ENCODE measurements at places on chromosomes 4 and X.

GRCh38 chr4:47933840-47934239 is 19.5 kb upstream of the NFXL1 start:
- H3K4me3 ChIP-seq, result no peak overlapping the region
- H3K27ac ChIP-seq, result no peak overlapping the region
- H3K27me3 ChIP-seq, result no peaks in the 10 kb centered on the region
- DNase-seq, result no peak
- no peaks in the 10 kb centered on the region for H3K36me3 ChIP-seq

- no peak overlapping the region for H3K27ac ChIP-seq
- no peak for DNase-seq
- H3K27me3 ChIP-seq, result no peaks in the 10 kb centered on the region
- H3K36me3 ChIP-seq, result no peaks in the 10 kb centered on the region
Measured at GRCh38 chr4:166980419-166980818, 253.9 kb downstream of the SPOCK3 start.

- no peak overlapping the region for H3K4me3 ChIP-seq
- H3K27ac ChIP-seq, result no peak overlapping the region
- H3K27me3 ChIP-seq, result no peaks in the 10 kb centered on the region
- H3K36me3 ChIP-seq, result no peaks in the 10 kb centered on the region
- no peak for DNase-seq
- H3K4me1 ChIP-seq, result peaks cover 7% of the 10 kb centered on the region
Measured at GRCh38 chr4:123479944-123480343, 83.3 kb downstream of the SPRY1 start.

DNA sequence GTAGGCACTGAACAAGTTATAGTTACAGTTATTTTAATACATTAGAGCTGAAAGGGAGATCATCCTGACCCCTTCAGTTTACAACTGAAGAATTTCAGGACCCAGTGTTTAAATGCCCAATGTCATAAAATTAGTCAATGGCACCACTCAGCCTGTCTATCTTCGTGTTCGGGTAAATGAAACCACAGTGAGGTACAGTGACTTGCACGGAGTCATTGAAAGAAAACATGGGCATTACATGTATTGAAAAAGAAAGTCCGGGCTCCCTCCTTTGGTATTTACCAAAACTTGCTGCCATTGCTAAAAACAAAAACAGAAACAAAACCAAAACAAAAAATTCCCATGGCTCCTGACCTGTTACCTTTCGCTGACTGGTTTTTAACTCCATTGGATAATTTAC is 131.7 kb downstream of the SH2D1A start:
- H3K4me3 ChIP-seq, result no peak overlapping the region
- H3K36me3 ChIP-seq, result no peaks in the 10 kb centered on the region
- DNase-seq, result no peak
- H3K4me1 ChIP-seq, result no peaks in the 10 kb centered on the region
- no peak overlapping the region for H3K27ac ChIP-seq

DNA sequence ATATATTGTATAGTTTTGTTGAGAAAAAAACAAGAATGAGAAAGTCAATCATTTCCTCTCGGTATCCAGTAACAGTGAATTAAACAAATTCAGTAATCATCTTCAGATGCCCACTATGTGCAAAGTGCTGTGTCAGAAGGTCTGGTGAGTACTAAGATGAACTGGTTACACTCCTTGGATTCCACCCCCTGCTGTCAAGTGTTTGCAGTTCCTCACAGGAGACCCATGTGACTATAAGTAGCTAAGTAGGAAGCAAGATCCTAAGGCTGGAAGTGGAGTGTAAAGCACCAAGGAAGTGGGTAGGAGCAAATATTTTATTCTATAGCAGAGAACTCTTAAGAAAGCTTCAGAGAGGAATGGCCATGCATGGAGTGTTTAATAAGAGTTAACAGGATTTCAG is 73.6 kb downstream of the SNX25 start:
- H3K4me1 ChIP-seq, result no peaks in the 10 kb centered on the region
- H3K4me3 ChIP-seq, result no peak overlapping the region
- H3K27ac ChIP-seq, result no peak overlapping the region
- H3K36me3 ChIP-seq, result no peaks in the 10 kb centered on the region

- H3K27me3 ChIP-seq, result no peaks in the 10 kb centered on the region
- no peaks in the 10 kb centered on the region for H3K4me1 ChIP-seq
- H3K27ac ChIP-seq, result peak overlapping the region; percentile 78
Measured at GRCh38 chrX:20267931-20268701, 1.4 kb upstream of the RPS6KA3 start.

DNA sequence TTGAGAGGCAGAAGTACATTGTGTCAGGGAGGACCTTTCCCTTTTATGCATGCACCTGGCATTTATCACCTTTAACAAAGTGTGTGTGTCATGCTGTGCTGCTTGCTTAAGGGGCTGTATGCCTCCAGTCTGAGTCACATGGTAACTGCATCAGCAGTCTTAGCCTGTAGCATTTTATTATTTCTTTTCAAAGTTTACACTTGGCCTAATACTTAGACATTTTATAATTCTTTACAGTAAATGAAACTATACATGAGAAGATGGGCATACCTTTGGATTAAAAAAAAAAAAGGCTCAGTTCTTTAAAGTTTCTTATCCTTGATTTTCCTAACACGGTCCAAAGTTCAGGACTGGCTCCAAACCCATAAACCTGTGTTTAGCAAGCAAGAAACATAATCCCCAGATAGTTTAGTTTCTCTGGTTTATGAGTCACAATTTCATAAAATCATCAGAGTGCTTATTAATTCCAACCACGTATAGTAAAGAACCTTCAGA is 14.6 kb downstream of the NPNT start:
- H3K4me3 ChIP-seq, result no peak overlapping the region
- H3K27ac ChIP-seq, result no peak overlapping the region
- peaks cover 7% of the 10 kb centered on the region for H3K4me1 ChIP-seq
- no peaks in the 10 kb centered on the region for H3K36me3 ChIP-seq
- H3K27me3 ChIP-seq, result no peaks in the 10 kb centered on the region

DNA sequence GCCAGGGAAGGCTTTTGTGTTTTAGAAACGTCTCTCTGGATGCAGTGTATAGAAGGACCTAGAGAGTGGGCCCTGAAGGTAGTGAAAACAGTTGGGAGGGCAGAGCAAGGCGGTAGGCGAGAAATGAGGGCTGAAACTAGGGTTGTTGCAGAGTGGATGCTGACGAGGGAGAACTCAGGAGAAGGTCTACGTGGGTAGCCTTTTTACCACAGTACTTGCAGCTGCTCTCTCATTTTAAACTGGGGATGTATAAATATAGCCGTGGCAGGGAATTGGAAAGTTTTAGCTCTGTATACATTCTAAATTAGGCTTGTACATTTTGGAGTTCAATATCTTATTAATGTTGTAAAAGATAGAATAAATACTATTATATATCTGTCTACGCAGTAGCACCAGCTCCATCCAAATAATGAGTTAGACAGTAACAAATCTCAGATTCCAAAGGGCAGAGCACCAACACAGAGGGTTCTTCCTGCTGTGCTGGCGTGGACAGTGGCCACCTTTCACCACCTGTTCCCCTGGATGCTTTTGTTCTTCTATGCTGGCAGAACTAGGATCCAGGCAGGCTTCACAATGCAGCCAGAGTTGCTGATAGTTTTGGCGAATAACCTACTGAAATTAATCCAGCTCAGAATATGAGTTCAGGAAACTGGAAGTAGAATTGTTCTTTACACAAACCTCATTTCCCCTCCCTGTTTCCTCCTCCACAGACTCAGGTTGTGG is 31.7 kb downstream of the CCNG2 start:
- H3K27ac ChIP-seq, result no peak overlapping the region
- H3K4me3 ChIP-seq, result no peak overlapping the region
- no peaks in the 10 kb centered on the region for H3K4me1 ChIP-seq
- no peak for DNase-seq
- no peaks in the 10 kb centered on the region for H3K27me3 ChIP-seq

GRCh38 chr4:171646984-171647383 is 166.2 kb upstream of the GALNTL6 start:
- no peaks in the 10 kb centered on the region for H3K4me1 ChIP-seq
- no peak overlapping the region for H3K4me3 ChIP-seq
- no peak overlapping the region for H3K27ac ChIP-seq
- no peaks in the 10 kb centered on the region for H3K27me3 ChIP-seq
- DNase-seq, result no peak
- H3K36me3 ChIP-seq, result no peaks in the 10 kb centered on the region

DNA sequence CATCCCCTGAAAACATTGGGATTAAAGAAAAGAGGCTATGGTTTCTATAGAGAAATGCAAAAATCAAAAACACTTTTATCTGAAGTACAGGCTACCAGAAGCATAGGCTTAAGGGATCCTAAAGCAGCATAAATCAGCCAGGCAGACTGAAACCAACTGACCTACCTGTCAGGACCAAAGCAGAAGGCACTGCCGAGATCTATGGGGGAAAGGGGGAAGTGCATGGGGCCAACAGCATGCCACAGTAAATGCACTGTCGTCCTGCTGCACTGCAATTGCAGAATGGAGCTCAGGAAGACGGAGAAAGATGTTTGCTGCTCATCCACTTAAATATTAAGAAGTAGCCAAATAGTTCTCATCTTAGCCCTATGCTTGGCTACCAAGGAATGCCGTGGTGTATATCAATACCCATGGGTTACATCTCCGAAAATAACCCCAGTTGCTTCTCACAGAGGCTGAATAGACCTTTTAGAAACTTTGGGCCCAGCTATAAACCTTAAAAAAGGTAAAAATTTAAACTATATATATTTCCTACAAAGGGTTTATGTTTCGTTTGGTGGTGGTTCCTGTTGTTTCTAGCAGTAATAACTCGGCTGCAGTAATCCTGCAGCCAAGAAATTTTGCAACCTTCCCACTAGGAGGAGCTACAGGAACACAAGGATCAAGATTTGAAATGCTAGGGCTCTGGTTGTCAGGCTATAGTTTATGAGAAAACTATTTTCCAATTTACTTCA is 312.2 kb upstream of the DIAPH2 start:
- H3K4me1 ChIP-seq, result no peaks in the 10 kb centered on the region
- no peak overlapping the region for H3K27ac ChIP-seq
- no peaks in the 10 kb centered on the region for H3K27me3 ChIP-seq
- no peak for DNase-seq
- no peaks in the 10 kb centered on the region for H3K36me3 ChIP-seq

DNA sequence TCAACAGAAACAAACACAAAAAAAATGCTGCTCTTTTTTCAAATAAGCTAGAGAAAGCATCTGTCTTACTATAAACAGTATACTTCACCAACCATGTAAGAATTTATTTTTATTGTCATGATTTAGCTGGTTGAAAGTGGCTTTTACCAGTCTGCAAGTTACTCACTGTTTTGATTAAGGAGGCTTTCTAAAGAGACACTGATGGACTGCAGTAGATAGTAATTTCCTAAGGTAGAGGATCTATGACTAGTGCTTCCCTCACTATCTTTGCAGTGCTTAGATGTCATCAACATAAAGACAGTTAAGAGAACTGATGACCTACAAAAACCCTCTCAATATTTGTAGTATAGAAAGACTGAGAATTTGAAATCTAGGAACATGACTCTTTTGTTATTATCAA is 846.2 kb upstream of the AGA start:
- H3K36me3 ChIP-seq, result no peaks in the 10 kb centered on the region
- no peak overlapping the region for H3K27ac ChIP-seq
- H3K4me1 ChIP-seq, result no peaks in the 10 kb centered on the region
- no peaks in the 10 kb centered on the region for H3K27me3 ChIP-seq

DNA sequence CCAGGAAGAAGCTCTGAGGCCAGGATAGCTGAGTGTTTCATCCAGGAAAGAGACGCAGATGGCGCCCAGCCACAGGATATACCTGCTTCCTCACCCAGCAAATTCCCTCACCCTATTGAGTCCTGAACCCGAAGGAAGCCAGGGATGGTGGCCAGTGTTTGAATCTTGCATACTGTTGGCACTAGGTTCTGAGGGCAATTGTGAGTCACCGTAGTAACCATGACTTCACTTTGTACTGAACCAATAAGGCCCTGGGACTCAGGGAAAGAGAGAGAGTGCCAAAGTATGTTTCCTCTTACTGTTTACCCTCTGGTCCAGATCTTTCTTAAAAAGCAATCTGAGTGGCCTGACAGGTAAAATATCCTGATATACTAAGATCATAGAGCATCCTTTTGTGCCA is 25.6 kb upstream of the SMIM10L2A start:
- H3K27me3 ChIP-seq, result no peaks in the 10 kb centered on the region
- H3K27ac ChIP-seq, result no peak overlapping the region
- H3K4me1 ChIP-seq, result no peaks in the 10 kb centered on the region
- no peak for DNase-seq
- no peak overlapping the region for H3K4me3 ChIP-seq
- no peaks in the 10 kb centered on the region for H3K36me3 ChIP-seq

DNA sequence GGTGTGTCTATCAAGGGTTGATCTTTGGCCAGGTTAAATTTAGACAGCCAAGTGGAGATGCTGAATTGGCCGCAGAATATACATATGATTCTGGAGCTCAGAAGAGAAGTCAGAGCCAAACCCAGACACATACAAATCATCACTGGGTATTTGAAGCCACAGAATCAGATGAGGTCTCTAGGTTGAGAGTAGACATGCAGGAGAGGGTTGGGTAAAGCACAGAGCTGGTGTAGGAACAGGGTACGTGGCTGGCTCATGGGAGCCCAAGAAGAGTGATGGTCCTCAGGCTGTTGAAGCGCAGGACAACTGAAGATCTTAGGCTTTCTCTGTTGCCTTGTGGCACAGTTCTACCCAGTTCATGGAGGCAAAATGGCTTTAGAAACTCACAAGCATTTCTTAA is 37.7 kb downstream of the ADAMTS3 start:
- H3K36me3 ChIP-seq, result no peaks in the 10 kb centered on the region
- no peak overlapping the region for H3K27ac ChIP-seq
- no peak for DNase-seq
- H3K4me3 ChIP-seq, result no peak overlapping the region
- H3K4me1 ChIP-seq, result no peaks in the 10 kb centered on the region

- no peak for DNase-seq
- no peak overlapping the region for H3K4me3 ChIP-seq
- H3K27me3 ChIP-seq, result no peaks in the 10 kb centered on the region
- no peaks in the 10 kb centered on the region for H3K36me3 ChIP-seq
- H3K27ac ChIP-seq, result no peak overlapping the region
Measured at GRCh38 chr4:127634181-127634580, 1.4 kb downstream of the INTU start.

GRCh38 chr4:82988323-82988832 is 22.2 kb downstream of the LIN54 start:
- DNase-seq, result no peak
- no peaks in the 10 kb centered on the region for H3K36me3 ChIP-seq
- no peak overlapping the region for H3K27ac ChIP-seq

GRCh38 chrX:85903692-85904471 is 143.5 kb downstream of the CHM start:
- H3K36me3 ChIP-seq, result no peaks in the 10 kb centered on the region
- H3K27me3 ChIP-seq, result no peaks in the 10 kb centered on the region
- H3K4me1 ChIP-seq, result no peaks in the 10 kb centered on the region
- H3K27ac ChIP-seq, result no peak overlapping the region
- no peak overlapping the region for H3K4me3 ChIP-seq
